NCI-H524 treated with DMSO at 0.1 percent for 48 hours (cell line): ENCODE measurements at places on chromosomes 1 and 21.
A peak's percentile ranks its signal among the peaks of the same experiment; 100 is the strongest.

DNA sequence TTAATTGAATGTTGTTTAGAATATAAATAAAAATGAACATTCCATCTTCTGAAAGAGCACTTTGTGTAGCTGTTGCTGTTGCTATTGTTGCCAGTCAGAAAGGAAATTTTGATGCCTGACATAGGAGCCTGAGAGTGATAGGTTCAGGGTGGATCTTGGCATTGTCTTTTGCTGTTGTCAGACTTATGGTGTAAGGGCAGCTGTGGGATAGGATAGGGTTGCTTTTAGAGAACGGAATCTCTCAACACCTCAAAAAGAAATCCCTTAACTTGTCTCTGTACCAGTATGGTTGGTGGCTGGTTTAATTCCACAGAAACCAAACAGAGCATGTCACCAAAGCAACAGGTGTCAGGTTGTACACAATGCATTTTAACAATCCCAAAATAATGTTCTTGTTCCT lies 62.7 kb downstream of the ESRRG start:
- no peak for DNase-seq

GRCh38 chr21:16789636-16790035 lies 723.2 kb upstream of the CXADR start:
- no peak for DNase-seq

GRCh38 chr1:167126317-167126716 lies 32.4 kb downstream of the STYXL2 start:
- DNase-seq = no peak

DNA sequence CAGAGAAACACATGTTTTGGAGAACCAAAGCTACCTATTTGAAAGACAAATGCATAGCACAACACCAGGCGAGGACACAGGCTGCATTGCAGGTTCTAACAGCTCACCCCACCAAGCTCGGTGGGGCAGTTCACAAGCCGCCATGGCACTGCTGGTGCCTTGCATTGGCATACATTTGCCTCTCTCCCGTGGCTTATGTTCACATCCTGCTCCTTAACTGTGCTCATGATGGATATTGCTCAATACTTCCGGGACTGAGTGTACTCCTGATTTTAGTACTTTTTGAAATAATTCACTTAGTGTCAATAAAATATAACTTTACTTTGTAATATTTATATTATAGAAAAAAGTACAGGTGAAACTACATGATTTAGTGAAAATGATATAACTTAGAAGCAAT lies 1187.4 kb upstream of the NCAM2 start:
- no peak for DNase-seq

DNA sequence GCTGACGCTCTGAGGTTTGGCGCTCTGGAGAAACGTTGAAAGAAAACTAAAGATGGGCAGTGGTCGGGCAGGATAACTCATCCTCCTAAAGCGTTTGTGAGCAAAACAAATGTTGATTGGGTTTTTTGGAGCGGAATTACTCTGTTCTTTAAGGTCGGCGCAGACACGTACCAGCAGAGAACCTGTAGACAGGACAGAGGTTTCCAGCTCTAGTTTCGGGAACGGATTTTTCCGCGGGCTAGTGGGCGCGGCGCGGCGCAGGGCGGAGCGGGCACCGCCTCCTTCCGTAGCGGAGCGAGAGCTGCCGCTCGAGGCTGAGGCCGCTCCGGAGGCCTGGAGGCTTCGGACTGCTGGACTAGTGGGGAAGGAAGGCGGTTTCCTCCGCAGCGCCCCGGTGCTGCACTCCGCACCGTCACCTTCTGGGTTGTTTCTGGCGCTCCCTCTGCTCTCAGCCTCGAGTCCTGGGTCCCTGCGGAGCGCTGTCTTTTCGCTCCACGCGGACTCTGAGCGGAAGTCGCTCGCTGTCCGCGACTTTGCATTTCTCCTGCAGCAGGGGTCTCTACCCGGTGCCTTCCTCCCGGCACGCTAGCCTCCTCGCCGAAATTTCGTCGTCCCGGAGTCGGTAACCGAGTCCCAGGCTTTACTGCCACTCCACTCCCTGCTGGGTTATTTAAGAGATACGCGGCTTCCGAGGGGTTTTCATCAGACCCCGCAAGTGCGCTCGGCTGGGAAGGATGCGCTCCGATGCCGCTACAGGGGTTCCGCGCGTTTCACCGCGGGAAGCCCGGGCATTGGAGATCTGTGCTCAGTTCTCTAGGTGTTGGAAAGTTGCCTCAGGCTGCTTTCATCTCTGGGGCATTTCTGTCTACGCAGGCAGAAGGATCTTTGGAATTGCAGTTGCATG lies 7.0 kb downstream of the FOXD2 start:
- DNase-seq = no peak

GRCh38 chr1:30844631-30845030 lies 63.9 kb downstream of the SDC3 start:
- DNase-seq = no peak

DNA sequence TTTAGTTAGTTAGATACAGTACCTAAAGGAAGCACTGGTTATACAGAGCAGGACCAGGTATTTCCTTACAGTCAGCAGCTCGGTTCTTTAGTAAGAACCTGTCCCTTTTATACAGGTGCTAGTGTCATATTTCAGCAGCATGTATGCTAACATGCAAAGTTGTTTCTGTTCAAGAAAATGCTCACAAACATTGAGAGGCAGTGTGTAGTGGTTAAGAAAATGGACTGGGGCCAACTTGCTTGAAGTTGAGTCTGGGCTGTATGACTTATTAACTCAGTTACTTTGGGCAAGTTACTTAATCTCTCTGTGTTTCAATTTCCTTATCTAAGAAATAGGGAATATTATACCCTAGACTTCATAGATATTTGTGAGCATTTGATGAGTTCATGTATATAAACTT lies 31.1 kb downstream of the AK4 start:
- no peak for DNase-seq

DNA sequence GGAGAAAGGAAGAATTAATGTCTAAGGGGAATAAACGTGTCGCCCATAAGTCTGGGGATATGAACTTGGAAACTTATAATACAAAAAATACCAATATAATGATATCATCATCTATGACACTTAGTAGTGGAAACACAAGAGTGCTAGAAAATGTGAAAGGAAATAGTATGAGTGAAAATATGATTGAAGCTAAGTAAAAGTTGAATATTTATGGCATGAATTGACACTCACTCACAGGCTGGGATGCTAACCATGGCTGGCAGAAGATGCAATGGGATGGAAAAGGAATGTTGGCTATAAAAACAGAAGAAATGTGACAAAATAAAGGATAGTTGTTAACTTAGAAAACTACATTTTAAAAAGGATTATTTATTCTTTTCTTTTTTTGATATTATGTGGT lies 120.1 kb downstream of the XPR1 start:
- no peak for DNase-seq

- no peak for DNase-seq
Observed at GRCh38 chr1:160576390-160576789, 2.9 kb downstream of the CD84 start.

DNA sequence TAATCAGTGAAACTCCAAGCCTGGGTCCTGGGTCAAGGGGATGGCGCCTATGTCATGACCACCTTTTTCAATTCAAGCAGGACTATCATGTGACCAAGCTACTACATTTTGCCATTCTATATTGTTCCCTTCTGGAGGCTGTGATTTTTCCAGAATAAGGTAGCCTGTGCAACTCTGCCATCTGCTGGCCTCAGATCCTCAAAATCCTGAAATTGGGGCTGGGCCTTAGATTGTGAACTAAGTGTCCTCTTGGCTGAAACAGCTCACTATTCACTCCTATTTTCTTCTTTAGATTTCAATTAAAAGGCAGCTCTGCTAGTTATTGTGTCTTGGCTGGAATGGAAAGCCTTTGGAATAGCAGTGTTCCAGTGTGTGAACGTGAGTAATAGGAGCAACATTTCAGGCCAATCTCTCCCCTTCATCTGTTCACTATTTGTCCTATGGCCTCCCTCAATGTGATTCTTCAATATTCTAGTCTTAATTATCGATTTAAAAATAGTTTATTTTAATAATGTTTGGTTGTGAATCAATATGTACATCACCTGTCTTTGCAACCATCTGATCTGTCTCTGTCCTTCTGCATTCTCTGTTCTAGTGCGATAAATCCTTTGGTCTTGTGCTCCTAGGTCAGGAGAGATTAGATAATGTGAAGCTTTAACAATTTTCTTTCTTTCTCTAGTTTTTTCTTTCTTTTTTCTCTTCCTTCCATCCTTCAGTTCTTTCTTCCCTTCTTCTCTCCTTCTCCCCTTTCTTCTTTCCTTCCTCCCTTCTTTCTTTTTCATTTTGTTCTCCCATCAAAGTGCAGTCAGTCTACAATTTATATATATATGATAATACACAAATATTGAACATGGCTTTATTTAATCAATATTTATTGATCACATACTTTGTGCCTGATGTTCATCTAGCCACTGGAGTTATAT lies 69.8 kb downstream of the CR1 start:
- DNase-seq = no peak

GRCh38 chr1:76763738-76764137 lies 103.5 kb upstream of the ST6GALNAC5 start:
- DNase-seq = no peak

DNA sequence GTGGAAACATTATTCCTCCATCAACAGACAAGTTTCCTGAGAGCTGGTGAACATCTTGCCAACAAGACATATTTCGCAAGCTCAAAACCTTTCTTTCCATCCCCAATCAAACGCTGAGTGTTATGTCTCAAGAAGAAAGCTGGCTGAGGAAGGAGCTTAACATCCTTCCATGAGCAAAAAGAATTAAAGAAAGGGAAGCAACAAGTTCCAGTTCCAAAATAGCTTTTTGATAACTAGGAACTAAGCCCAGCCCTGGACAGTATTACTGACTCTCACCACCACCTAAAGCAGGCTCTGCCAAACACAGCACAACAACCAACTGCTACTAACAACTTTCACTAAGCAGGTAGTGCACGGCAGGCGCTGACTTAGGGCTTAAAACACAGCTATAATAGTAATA lies 50.2 kb downstream of the CAPZB start:
- DNase-seq = no peak

DNA sequence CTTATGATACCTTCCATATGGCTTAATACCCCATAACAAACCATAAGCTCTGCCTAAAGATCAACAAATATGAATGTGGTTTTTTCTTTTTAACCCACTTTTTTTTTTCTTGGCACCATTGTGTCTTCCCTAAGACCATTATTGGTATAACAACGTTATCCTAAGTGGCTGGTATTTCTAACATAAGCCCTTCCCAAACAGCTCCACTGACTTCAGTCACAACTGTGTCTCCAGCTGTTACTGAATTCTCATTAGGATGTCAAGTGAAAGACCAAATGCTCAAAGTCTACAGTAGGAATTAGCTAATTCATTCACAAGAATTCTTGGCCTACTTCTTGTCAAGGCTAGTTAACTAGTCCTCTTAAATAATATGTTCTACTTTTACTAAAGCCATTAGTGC lies 4.2 kb upstream of the RXRG start:
- peak; percentile 53 for DNase-seq

DNA sequence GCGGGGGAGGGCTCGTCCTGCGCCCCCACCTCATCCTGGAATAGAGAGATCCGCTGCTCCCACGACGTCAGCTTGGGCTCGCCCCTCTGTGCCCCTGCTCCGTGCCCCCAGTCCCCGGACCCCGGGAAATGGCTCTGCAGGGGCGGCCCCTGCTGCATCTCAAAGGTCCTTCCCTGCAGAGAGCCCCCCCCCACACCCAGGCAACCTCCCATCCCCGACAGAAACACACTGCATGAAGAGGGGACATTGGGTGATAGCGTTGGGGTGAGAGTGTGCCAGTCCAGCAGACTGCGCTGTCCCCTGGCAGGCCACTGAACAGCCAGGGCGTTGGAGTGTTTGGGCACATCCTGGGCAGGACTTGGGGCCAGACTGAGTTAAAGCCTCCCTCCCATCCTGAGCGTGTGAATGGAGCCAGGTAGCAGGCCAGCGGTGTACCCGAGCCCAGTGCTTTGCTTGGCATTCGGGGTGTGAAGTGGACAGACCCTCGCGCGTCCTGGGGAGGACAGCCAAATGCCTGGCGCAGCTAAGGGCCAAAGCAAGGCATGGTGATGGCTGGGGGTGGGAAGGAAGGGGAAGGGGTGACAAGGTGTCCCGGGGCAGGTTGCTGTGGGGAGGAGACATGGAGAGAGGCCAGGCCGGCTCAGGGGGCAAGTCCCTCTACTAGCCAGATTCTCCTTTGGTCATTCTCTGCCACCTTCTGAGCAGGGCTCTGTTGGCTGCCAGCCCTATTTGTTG lies 633 bp upstream of the ETNK2 start:
- DNase-seq = no peak

DNA sequence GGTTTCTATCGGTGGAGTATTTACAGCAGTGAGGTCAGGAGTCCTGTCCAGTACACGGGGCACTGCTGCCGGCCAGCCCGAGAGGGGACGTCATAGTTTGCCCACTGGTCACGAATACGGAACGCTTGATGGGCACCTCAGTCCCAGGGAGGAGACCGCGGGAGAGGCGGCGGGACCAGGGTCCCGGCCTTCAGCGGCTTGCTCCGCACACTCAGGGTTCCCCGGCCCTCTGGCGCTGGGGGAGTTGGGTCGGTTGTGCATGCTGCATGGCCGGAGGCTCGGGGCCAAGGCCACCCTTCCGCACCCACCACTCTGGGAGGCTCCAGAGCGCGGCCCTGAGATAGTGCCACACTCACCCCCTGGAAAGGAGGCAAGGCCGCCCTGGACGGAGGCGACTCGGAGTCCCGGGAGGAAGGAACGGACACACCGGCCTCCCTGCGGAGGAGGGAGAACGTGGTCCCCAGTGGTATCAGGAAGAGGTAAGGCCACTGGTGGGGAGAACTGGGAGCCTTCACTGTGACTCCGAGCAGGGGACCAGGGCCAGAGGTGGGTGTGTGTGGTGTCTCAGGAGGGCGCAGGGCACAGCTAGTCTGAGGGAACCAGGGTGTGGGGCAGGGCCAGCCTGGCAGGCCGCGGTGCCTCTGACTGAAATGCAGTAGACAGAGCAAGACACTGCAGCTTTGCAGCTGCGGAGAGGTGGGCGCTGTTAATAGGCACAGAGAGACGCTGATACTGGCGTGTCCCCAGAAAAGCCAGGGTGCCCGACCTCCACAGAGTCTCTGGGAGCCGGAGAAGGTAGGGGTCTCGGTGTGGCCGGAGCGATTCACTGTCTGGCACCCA lies 28.6 kb upstream of the PRSS38 start:
- DNase-seq = no peak

GRCh38 chr1:245576323-245576722 lies 421.5 kb downstream of the KIF26B start:
- DNase-seq = no peak

DNA sequence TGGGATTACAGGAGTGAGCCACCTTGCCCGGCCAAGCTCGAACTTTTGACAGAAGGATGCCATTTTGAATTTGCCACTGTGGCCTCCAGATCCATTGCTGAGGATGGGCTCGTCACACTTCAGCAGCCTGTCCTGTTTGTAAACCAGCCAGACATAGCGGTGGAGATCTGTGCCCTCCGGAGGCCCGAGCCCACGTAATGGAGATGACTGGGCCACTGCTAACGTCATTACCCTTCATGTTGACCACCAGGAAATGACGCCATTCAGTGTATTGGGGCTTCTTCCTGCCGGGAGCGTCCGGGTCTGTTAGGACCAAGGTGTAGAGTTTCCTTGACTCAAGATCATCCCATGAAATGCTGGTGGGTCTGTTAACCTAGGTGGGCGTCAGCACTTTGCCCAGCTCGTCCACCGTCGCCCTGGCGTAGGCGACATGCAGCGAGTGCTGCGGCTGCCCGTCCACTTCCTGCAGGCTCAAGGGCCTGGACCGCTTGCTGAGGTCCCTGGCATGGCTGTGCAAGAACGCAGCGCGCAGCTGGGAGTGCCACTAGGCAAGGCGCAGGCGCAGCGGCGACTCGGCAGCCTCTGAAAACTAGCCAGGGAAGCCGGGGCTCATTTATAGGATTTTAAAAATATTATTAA lies 40.8 kb downstream of the PTPRC start:
- no peak for DNase-seq

GRCh38 chr21:26515257-26515656 lies 57.8 kb downstream of the CYYR1 start:
- no peak for DNase-seq
